ENCODE measurements at places on chromosomes 6 and 20. TPM values are rescaled to one million over a fixed set of nuclear protein-coding genes. Genes with fewer than 3 reads are reported as not detected.

Gene CALHM4
- not detected for total RNA-seq

Gene TTBK1
- 0.05 TPM for total RNA-seq

Gene LTA
- 0.08 TPM for total RNA-seq

Gene COL20A1
- 0.71 TPM for total RNA-seq

Gene KCNQ5
- total RNA-seq: 1.3 TPM

Gene SOBP
- total RNA-seq: 0.60 TPM

Gene BTNL2
- not detected for total RNA-seq

Gene EYA2
- total RNA-seq: 2.0 TPM

Gene AVP
- not detected for total RNA-seq

Gene CTNNBL1
- total RNA-seq: 64.0 TPM

Gene VGLL2
- total RNA-seq: not detected

Gene NKX2-2
- not detected for total RNA-seq

Gene HLA-DQA1
- total RNA-seq: not detected

Gene ACSS2
- 9.8 TPM for total RNA-seq

Gene MICAL1
- total RNA-seq: 15.4 TPM

Gene WASF1
- 11.6 TPM for total RNA-seq

Gene CLIC5
- total RNA-seq: not detected

Gene ZBTB12
- 2.9 TPM for total RNA-seq

Gene CDSN
- 0.05 TPM for total RNA-seq

Gene OPRL1
- 1.5 TPM for total RNA-seq

Gene ZC3H12D
- 0.01 TPM for total RNA-seq

Gene FILIP1
- total RNA-seq: 0.28 TPM

Gene FLRT3
- 2.4 TPM for total RNA-seq

Gene SLPI
- 10.9 TPM for total RNA-seq

Gene PLCB1
- 0.45 TPM for total RNA-seq

Gene FOXF2
- 14.7 TPM for total RNA-seq

Gene OPRM1
- total RNA-seq: not detected

Gene GID8
- total RNA-seq: 20.9 TPM

Gene PYGB
- 382 TPM for total RNA-seq

Gene ULBP1
- 1.00 TPM for total RNA-seq

Gene SNX21
- total RNA-seq: 8.7 TPM

Gene APOBEC2
- total RNA-seq: not detected

Gene SLC2A10
- total RNA-seq: not detected

Gene PNLDC1
- total RNA-seq: 0.05 TPM

Gene MYB
- total RNA-seq: 0.64 TPM

Gene TSPO2
- total RNA-seq: not detected

Gene HTR1B
- total RNA-seq: 0.22 TPM

Gene SOX4
- total RNA-seq: 7.9 TPM

Gene CCM2L
- total RNA-seq: 0.45 TPM

Gene ZDHHC14
- 3.2 TPM for total RNA-seq

Gene HSPA1A
- total RNA-seq: 234 TPM

Gene FHL5
- total RNA-seq: not detected

Gene SLC12A5
- total RNA-seq: 10.9 TPM

Gene CCHCR1
- total RNA-seq: 8.3 TPM

Gene RBPJL
- total RNA-seq: not detected

Gene ZBTB24
- 4.8 TPM for total RNA-seq

Data from A549 treated with AZD2906 at 1 μM for 4 hours (cell line).